ENCODE measurements at places on chromosomes 3 and 15.

GRCh38 chr3:2513986-2514385 is 415.3 kb downstream of the CNTN4 start:
- DNase-seq: no peak

- no peak for DNase-seq
These were observed 283.9 kb upstream of the CTNNB1 start for GRCh38 chr3:40915346-40915865.

- peak; percentile 3 for DNase-seq
These were observed at the start of gene GMNC for GRCh38 chr3:190862209-190863118. GMNC (minus strand) TSS chr3:190862694; CDS start chr3:190862615, 79 bp downstream.

DNA sequence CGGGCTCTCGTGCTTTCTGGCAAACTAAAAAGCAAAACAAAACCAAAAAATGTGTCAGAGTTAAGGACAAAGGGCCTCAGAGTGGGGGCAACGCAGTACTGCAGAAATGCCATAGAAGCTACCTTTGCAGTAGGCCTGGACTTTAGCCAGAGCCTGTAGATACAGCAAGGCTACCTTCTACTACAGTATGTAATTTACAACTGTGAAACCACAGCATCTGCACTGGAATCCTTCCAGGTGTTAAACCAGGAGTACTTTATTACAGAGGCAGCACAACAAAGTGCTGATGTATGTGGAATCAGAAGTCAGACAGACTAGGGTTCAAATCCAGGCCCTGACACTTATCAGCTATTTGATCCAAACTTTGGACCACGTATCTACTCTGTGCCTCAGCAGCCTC is 34.9 kb downstream of the RUBCN start:
- DNase-seq: no peak

DNA sequence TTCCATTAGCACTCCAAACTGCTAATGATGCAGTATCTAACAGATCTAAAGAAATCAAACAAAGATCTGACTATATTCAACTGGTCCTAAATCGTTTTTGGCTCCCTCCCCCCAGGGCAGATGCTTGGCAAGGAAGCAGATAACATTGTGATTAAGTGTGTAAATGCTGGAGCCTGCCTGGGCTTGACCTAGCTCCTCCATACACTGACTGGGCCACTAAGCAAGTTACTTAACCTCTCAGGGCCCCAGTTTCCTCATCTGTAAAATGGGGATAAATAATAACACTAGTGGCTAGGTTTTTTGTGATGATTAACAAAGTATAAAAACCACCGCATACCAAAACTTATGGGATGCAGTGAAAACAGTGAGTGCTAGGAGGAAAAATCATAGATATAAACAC is 9.2 kb downstream of the EID1 start:
- no peak for DNase-seq

GRCh38 chr3:181712226-181712552 is 464 bp downstream of the SOX2 start:
- no peak for DNase-seq

- no peak for DNase-seq
These were observed 5.9 kb upstream of the BOC start for GRCh38 chr3:113205481-113205880.

DNA sequence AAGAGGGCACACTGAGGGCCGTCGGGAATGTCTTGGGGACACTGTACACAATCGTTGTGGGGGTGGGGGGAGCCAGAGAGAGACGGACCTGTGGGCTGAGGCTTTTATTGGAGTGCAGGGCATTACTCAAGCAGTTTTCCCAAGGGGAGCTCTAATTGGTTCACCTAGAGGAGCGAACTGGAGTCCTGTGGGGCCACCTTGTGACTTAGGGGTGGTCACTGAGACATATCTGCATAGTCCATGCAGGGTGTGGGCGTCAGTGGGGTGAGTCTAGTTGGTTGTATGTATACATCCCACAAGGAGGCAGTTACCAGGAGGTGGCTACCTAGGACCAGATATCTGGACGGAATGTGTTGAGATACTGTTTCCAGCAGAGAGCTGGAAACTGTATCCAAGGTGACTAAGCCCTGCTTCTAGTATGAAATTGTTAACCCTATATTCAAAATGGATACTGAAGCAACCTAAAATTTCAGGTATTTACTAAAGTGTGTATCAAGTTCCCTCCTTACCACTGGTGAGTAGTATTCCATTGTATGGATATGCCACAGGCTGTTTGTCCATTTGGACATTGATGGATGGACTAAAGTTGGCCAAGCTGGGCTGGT is 2.6 kb upstream of the PIGZ start:
- no peak for DNase-seq

- DNase-seq: no peak
These were observed 86.9 kb upstream of the PLXNA1 start for GRCh38 chr3:126896067-126896441.

- no peak for DNase-seq
These were observed 52.5 kb upstream of the OTOL1 start for GRCh38 chr3:161443921-161444693.

GRCh38 chr3:106261396-106261795 is 392.6 kb upstream of the CBLB start:
- DNase-seq: no peak

GRCh38 chr3:52183786-52184445 is 14.0 kb upstream of the ALAS1 start:
- DNase-seq: no peak

GRCh38 chr3:112776000-112776399 is 70.7 kb downstream of the CD200R1L start:
- no peak for DNase-seq

- DNase-seq: no peak
These were observed 60.4 kb downstream of the MESD start for GRCh38 chr15:80929225-80929624.
